ENCODE measurements at places on chromosomes 11 and 22. TPM values are rescaled to one million over a fixed set of nuclear protein-coding genes. Genes with fewer than 3 reads are reported as not detected.

DNA sequence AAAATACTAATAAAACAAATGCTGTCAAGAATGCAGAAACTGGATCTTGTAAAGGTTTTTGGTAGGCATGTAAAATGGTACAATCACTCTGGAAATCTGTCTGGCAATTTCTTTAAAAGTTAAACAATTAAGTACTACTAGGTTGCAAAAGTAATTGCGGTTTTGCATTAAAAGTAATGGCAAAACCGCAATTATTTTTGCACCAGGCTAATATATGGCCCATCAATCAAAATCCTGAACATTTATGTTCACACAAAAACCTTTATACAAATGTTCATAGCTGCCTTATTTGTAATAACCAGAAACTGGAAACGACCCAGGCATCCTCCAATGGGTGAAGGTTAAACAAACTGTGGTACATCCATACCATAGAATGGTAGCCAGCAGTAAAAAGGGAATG lies 24.6 kb upstream of the ZDHHC13 start:
- no peak for DNase-seq

DNA sequence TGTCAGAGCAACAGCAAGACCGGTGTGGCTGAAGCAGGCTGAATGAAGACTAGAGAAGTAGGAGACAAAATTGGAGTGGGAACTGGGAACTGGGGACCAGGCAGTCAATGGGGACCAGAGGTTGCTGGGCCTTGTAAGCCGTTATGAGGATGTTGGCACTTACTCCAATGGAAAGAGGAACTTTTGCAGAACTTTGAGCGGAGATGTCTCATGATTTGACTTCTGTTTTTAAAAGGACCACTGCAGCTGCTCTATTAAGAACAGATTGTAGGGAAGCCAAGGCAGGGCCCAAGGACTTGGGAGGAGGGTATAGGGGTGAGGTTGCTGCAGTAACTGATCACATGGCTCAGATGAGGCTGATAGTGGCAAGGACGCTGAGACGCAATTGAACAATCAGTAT lies 34.2 kb downstream of the IL18 start:
- DNase-seq = no peak

Gene PHF21A
- total RNA-seq = 12.0 TPM

DNA sequence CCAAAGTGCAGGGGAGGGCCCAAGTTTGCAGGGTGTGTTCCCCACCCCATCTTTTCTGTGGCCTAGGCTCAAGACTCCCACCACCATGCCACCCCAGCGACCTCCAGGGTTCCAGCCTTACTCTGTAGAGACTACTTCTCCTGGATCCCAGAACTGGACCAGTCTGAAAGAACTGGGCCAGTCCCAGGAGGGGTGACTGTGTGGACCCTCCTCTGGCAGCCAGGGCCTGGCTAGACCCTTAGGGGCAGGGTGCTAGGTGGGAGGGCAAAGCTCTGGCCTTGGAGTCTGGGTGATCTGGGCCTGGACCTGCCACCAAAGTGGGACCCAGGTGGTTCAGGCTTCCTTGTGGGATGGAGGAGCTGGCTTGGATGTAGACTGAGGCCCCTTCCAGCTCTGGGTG lies 41.8 kb upstream of the ACCSL start:
- DNase-seq = no peak

- no peak for DNase-seq
Measured at GRCh38 chr11:105220121-105220520, 80.6 kb upstream of the CARD18 start.

GRCh38 chr22:24424001-24424900 lies 3.1 kb upstream of the ADORA2A start:
- DNase-seq = no peak

Gene C22orf42
- not detected for total RNA-seq

- no peak for DNase-seq
Measured at GRCh38 chr11:76616676-76617552, 53.6 kb downstream of the LRRC32 start.

GRCh38 chr22:37427135-37427710 lies at the start of gene ELFN2:
TSS of gene ELFN2 (minus strand) at chr22:37427479. CDS start at chr22:37375534, 51,945 bp downstream.
- no peak for DNase-seq

DNA sequence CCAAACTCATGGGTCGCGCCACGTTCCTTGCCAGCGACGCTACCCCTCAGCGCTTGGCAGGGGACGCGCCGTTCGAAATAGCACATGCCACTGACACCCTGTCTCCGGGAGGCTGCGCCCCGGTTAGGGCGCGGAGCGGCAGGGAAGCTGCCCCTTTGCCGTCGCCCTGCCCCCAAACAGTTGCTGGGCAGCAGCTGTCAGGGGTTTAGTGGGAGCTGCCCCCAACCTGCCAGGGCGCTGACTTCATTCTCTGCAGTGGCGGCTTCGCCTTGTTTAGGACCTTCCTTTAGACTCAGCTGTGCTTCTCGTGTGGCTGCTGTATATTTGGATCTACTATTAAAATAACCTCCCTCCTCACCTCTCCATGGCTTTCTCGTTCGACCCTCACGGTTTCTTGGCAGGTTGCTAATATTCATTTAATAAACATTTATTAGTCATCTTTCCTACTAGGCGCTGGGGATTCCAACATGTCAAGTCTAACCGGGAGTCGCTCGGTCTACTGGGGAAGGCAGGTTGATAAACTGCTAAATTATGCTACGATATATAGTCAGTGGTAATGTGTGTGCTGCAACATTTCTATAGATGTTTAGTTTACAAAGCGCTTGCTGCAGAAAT lies 782 bp downstream of the TMEM109 start:
- DNase-seq = no peak

DNA sequence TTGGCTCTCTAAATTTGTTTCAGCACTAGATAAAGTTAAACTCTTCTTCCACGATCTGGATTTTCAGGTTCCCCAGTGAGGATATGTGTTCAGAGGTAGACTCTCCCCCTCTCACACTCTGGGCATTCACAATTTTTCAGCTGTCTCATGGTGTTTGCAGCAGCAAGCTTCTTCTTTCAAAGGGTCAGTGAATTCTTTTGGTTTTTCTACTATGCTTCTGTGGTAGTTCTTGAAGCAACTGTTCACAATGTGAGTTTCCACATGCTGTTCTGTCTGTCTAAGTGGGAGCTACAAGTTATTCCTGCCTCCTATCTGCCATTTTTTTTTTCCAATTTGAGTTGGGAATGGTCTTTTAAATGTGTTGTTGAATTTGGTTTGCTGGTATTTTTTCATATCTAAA lies 25.4 kb downstream of the CNTF start:
- DNase-seq = no peak

- no peak for DNase-seq
Measured at GRCh38 chr22:31719850-31720471, 30.0 kb downstream of the PRR14L start.

GRCh38 chr22:35840302-35840739 lies 122.6 kb downstream of the APOL5 start:
- DNase-seq = peak; percentile 82

DNA sequence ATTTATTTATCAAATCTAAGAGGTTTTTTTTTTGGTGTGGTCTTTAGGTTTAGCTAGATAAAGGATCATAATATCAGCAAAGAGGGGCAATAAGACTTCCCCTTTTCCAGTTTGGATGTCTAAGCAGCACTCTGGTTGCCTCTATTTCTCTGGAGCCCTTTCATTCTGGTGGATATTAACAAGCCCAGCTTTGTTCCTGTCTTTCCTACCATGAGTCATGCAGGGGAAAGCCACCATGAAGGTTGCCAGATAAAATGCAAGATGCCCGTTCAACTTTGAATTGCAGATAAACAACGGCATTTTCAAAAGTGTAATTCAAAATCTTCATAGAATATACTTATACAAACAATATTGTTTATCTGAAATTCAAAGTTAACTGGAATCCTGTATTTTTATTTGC lies 143.6 kb downstream of the ADAMTS15 start:
- DNase-seq = no peak

DNA sequence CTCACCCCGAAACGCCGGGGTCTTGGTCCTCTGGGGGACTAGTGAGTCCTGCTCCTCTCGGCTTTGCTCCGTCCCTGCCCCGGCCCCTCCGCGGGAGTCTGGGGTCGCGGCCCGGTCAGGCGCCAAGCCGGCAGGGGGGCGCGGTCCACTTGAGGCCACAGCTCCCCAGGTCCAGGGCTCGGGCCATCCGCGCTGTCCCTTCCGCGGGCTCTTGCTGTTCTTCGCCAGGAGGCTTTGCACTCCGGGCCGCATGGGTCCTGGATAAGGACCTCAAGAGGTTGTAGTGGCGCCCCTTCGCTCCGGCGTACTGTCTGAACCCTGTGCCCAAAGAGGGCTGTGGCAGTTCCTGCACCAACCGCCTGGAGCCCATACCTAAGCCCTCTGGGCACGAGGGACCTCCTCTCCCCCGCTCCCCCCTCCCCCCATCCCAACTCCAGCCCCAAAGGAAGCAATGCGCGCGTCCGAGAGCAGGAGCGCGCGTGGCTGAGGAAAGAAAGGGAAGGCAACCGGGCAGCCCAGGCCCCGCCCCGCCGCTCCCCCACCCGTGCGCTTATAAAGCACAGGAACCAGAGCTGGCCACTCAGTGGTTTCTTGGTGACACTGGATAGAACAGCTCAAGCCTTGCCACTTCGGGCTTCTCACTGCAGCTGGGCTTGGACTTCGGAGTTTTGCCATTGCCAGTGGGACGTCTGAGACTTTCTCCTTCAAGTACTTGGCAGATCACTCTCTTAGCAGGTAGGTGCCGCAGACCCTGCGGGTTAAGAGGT lies at the start of gene ADM:
ADM (plus strand) TSS at position 579 of the 767 bp plus-strand sequence. CDS start 628 bp downstream, outside the sequence.
- DNase-seq = no peak

Gene KIRREL3
- 1.4 TPM for total RNA-seq

- DNase-seq = no peak
Measured at GRCh38 chr11:65208785-65209710, 27.3 kb downstream of the CAPN1 start.

Gene CCDC116
- not detected for total RNA-seq

Gene SCGB1C1
- total RNA-seq = not detected

DNA sequence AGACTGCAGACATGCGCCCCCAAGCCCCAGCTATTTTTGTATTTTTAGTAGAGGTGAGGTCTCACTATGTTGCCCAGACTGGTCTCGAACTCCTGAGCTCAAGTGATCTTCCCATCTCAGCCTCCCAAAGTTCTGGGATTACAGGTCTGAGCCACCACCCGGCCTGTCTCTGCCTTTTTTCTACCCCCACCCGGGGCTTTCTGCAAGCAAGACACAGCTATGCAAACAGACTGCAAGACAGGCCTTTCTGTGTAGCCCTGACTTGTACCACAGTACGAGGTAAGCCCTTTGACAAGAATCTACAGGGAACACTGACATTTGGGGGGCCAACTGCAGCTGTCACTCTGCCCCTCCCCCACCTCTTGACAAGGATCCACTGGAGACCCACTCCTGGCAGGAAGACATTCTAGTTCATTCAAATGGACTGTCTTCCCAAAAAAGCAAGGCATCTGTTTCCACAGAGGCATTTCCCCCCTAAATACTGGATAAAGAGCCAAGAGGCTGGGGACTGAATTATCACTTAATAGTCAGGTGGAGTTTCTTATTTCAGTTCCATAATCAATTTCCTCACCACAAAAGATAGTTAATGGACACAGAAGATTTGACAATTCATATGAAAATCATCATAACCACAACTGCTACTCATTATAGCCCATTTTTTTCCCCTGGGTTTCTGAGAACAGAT lies 118.2 kb downstream of the ABTB2 start:
- DNase-seq = no peak

GRCh38 chr11:34641456-34641855 lies 20.6 kb downstream of the EHF start:
- DNase-seq = no peak

- no peak for DNase-seq
Measured at GRCh38 chr11:77090373-77091111, 12.1 kb upstream of the OMP start.

DNA sequence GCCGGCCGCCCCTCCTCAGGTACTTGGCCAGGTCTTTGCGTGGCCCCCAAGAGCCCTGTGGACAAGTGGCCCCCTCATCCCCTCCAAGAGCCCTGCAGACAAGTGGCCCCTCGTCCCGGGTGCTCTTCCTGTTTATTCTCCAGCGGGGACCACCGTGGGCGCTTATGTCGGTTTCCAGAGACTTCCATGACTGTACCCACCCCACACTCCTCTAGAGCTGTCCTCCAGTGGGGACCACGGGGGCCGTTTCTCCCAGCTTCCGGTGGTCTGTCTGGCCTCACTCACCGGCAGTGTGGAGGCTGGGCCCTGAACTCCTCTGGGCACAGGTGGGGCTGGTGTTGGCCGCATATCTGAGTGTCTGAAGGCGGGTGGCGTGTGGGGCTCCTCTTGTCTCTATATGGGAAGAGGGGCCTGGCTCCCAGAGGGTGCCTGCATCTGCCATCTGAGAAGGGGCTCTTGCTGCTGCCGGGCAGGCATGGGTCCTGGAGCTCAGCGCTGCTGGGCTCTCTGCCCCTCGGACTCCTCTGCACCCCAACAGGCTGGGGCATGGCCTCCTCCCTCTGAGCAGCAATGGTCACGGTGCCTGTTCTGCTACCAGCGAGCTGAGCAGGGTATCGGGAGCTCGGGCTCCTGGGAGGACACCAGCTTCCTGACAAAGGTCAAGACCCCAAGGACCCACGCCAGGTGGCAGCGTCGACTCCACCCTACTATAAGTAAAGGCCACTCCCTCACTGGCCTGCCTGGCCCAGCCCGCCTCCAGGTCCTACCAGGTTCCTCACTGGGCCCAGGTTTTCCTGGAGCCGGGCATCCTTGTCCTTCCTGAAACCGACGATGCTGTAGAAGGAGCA lies 1264.3 kb downstream of the BRD1 start:
- no peak for DNase-seq

Gene RAG2
- total RNA-seq = not detected

DNA sequence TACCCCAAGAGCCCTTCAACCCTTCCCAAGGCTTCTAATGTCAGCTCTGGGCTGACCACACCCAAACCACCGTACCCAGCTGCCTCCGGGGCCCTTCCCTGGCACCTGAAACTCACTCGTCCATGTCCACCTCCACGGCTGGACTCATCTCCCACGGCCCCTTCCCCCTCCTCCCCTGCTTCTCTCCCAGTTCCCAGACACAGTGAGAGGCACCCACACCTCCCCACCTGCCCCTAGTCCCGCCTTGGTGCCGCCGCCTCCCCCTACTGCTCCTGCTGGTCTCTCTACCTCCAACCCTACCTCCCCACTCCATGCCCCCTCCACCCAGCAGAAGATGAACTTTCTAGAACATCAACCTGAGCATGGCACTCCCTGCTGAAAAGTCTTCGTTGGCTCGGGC lies 39.5 kb downstream of the ELFN2 start:
- DNase-seq = no peak

GRCh38 chr11:70580036-70580805 lies 181.9 kb downstream of the CTTN start:
- DNase-seq = no peak

Gene ANKK1
- 0.50 TPM for total RNA-seq

DNA sequence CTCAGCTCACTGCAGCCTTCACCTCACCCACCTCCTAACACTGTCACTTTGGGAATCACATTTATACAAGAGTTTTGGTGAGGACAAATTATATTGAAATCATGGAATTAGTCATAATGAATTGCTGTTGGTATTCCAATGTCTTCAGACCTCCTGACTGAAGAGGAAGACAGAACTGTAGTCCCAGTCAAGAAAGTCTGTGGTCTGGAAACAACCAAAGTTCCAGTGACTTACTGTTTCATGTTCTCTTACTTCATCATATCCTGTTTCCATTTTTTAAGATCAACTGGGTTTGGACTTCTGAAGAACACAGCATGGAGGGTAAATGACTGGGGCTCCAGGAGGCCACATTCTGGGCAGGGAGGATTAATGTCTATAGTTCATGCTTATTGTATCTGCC lies 43.0 kb upstream of the HIPK3 start:
- no peak for DNase-seq

All from kidney epithelial cell (primary cell).